Fibroblast of skin of left biceps (primary cell): ENCODE measurements at places on chromosomes 7 and 10.

DNA sequence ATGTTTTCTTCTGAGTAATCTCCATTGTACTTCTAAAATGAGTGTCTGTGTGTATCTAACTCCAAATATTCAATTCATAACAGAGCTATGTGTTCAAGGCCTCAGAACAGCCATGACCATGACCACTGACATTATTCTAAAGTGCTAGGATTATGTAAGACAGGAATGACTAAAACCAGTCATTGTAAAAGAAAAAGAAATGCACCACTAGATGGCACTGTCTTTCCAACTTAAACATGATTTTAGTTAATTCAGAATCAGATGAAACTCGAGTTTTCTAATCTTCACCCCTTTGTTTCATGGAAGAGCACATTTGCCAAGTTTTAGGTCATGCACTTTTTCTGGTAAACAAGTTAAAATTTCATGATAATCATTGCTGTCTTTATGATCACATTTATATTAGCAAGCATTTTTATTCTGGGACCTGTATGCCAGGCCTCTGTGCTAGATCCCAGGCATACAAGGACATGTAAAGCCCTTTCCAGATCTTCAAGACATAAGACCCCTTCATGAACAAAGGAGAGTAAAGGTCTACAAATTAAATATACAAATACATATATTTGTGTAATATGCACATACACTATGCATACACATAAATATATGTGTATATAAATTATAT is 26.1 kb upstream of the RSU1 start:
- no peak for DNase-seq

DNA sequence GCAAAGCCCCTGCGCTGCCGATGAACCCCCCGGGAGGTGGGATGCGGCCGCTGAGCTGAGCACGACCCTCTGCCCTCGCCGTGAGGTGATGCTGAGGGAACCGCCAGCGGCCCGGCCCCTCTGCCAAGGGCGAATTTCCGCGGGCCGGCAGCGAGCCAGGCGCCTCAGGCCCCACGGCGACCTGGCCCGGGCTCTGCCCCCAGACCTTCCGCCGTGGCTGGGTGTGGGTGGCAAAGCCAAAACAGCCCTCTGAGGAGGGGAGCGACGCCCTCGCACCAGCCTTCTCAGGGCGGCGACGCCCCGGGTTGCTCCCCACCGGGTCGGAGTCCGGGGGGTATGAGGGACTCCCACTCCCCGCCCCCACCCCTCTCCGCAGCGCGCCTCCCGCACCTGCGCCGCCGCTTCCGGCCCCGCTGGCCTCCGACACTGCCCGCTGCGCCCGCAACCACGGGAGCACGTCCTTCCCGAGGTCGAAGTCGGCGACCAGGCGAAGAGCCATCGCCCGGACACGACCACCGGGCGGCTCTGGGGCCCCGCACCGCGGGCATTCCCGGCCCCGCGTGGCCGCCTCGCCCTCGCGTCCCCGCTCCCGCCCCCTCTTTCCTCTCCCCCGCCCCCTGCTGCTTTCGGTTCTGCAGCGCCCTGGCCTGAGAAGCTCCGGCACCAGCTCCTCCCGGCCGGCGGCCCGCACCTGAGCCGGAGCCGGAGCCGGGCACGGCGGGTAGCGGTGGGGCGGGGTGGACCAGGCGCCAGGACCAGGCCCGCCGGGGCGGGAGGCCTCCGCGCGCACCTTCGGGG is at the start of gene GSAP:
GSAP (minus strand) TSS at position 527 of the 798 bp plus-strand sequence; CDS start at position 499, 28 bp downstream.
- no peak for DNase-seq

- DNase-seq: no peak
These were observed 1.6 kb downstream of the OLAH start for GRCh38 chr10:15045380-15045779.

DNA sequence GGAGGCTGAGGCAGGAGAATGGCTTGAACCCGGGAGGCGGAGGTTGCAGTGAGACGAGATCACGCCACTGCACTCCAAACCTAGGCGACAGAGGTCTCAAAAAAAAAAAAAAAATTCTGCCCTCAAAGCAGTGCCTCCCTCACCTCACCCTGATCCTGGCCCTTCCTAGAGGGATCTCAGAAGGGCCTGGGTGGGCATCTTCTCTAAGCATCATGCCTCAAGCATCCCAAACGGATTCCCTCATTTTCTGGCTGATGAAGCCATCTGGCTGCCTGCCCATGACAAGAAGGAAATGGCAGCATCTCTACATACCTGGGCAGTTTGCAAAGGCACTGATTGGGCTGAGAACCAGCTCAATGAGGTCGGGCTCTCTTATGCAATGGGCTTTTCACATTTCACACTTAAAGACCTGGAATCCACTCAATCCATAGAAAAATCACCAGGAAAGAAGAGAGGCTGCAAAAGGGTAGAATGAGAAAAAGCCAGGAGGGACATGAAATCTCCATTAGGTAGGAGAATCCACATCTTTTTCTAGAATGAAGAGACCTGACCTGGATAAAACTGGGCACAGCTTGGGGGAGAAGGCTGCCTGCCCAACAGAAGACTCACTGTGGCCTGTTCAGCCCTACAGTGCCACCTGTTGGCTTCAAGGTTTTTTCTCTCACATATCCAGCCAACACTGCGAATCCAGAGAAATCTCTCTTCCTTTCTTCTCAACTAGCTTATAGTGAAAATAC is 48.1 kb downstream of the PDLIM1 start:
- no peak for DNase-seq

DNA sequence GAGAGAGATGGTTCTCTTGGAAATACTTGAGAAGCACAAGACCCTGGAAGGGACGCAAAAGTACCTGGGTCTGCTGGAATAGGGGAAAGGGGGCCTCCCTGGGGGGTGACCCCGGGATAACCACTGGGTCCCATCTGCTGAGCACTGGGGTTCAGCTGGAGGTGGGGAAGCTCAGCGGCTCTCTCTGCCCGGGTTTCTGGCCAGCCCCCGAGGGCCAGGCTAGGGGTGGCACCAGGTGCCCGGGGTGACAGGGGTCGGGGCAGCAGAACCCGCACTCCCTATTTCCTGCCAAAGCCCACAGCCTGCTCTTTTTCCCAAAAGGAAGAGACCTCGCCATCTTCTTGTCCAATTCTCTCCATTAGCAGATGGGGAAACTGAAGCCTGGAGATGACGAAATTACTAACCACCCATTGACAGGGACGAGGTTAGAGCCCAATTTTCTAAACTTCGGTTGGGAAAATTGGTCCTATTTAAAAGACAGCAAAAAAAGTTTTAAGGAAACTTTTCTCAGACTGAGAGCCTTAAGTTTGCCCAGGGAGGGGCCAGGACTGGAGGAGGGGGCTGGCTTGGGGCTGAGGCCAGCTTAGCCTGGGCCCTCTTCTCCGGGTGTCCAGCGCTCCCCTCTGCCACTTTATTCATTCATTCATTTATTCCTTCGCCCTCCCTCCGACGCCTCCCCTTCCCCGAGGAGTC is 17.8 kb upstream of the GATA3 start:
- no peak for DNase-seq

DNA sequence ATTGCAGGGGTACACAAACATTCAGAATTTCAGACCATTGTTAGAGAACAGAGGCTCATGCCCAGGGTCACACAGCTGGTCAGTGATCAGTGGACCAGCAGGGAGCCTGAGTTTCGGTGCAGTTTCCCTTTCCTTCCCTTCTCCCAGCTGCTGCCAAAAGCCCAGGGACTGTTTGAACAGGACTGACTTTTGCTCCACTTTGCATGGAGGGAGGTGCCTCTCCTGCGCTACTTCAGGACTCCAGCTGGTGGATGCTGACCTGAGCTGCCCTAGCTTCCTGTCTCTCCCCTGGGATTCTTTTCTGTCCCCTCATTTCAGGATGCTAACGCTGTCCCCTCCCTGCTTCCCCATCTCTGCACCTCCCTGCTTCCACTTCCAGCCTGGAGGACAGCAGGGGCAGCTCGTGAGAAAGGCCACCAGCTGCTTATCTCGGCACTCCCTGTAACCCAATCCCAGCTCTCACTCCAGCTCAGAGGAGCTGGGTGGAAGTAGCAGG is 14.5 kb downstream of the SH2D4B start:
- DNase-seq: no peak

- no peak for DNase-seq
These were observed 110.6 kb upstream of the GLI3 start for GRCh38 chr7:42347616-42348015.

GRCh38 chr7:105216786-105217185 is 171.9 kb downstream of the SRPK2 start:
- no peak for DNase-seq

GRCh38 chr7:34471844-34472243 is 186.2 kb upstream of the NPSR1 start:
- DNase-seq: no peak

DNA sequence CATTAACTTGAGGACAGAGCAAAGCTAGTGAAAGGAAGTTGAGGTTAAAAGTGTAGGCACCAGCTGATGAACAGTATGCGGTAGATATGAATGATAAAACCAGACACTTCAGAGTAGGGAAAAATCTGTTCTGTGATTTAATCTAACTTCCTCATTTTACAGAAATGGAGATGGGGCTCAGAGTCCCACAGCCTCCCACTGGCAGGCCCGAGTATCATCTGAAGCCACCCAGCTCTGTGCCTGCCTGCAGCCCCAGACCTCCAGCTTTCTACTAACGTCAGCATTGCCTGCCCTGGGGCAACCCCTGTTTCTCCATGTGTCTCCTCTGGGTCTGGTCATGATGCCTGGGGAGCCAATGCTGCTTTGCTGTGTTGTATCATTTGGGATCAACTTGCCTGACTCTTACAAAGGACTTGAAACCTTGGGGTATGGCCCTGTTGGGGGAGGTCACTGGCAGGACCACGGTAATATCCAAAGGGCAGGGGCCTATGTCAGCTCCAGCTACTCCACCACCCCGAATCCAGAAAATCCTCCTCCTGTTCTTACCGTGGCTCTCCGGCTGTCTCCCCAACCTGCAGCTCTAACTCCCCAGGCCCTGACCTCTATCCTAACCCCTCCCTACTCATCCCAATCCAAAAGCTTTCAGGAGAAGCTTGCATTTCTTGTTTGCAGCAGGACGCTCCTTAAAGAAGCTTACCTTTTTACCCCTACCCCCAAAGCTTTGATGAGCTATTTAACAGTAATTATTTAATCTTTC is 56.2 kb upstream of the NPY start:
- no peak for DNase-seq

DNA sequence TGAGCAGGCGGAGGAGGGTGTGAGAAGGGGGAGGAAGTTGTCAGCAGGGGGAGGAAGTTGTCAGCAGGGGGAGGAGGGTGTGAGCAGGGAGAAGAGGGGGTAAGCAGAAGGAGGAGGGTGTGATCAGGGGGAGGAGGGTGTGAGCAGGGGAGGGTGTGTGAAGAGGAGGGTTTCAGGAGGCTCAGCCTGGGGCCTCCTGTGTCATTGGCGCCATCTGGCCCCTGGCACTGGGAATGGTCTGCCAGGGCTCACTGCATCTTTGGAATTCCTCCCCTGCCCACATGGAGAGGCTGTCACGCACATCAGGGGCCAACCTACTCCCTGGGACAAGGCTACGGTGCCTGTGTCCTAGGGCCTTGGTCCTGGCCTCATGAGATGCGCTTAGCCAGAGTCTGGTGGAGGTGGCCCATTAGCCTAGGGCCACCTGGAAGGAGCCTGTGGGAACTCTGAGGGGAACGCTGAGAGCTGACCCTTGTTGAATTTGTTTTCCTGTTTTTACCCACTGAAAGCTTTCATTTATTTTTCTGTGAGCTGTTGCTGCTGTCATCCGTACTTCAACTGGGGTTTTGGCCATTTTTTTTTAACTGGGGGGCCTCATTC is 18.0 kb downstream of the CAMK2B start:
- peak; percentile 17 for DNase-seq

DNA sequence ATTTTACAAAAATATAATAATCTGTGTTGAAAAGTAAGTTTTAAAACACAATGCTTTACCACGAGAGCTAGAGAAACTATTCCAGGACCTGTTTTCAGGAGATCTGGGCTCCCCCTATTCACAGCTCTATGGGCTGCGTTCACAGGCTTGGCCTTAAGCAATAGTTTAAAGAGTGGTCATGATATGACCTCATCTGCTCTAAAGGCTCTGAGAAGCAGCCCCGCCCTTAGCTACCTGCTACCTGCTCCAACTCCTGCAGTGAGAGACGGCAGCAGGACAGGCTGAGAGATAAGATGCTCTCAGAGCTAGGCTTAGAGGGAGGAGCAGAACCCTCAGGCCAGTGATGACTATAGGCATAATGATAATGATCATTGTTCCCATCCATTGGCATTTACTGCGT is 12.6 kb downstream of the ALOX5 start:
- DNase-seq: no peak

DNA sequence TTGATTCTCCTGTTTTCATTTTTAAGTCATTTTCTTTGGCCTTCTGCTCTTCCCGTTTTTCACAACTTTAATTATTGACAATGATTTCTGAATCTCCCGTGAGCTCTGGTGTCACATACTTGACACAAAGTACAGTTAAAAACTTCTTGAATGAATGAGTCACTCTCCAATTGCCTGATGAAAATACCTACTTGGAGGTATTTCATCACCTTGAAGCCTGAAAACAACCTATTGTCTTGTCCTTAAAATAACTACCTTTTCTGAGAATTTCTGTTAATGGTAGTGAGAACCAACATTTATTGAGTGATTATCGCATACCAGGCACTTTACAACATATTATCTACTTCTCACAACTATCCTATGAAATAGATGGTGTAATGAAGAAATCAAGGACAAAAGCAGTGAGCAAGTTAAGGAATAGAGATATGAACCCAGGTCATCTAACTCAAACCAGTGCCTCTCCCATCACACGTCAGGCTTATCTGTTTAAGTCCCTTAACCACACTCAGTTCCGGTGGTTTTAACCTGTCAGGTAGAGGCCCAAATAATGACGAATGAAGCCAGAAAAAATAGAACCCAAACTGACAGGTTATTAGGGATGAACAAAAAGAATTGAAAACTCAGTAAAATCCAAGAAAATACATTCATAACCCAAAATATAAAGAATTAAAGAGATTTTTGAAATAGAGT is 11.6 kb downstream of the BET1 start:
- no peak for DNase-seq

- DNase-seq: no peak
These were observed 25.1 kb downstream of the NRP1 start for GRCh38 chr10:33309406-33309805.

GRCh38 chr10:90999512-91000172 is 78.8 kb upstream of the ANKRD1 start:
- DNase-seq: no peak

DNA sequence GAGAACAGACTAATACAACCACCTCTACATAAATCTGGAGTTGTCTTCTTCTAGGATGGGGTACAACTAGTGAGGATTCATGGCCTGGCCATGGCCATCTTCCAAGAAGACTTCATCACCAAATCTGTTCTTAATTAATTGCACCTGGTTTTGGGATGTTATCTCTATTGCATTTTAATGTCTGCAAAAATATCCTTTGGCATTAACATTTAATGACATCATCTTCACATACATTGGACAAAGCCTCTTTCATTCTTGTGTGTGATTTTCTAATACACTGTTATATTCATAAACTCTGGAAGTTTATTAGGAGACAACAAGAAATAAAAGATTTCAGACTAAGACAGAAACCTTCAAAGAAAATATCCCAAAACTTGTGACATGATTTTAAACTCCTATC is 124.2 kb upstream of the ABCB5 start:
- DNase-seq: no peak

DNA sequence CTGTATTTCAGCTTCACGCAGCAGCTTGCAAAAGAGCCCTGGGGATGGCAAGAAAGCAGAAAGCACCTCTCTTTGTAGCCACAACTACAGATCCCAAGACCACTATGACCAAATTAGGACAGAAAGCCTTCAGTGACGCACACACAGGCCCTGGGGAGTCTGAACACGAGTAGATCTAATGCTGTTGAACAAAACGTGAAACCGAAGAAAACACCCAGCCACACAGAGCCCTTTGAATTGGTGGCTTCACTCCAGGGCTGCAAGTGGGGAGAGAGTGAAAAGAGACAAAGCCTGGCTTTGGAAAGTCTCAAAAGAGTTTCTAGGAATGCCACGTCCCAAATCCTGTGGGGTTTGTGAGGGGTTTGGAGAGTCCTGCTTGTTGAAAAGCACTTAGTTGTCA is 28.4 kb downstream of the PLXNA4 start:
- DNase-seq: no peak
